ENCODE measurements at places on chromosomes 16 and 17. TPM values are rescaled to one million over a fixed set of nuclear protein-coding genes. Genes with fewer than 3 reads are reported as not detected.
A peak's percentile ranks its signal among the peaks of the same experiment; 100 is the strongest.

CCL4 gene
- not detected for polyA plus RNA-seq

LPO gene
- polyA plus RNA-seq, result not detected

NPIPB13 gene
- polyA plus RNA-seq, result 4.4 TPM

- peak; percentile 83 for DNase-seq
Measured at GRCh38 chr17:28057731-28058246, 15.3 kb downstream of the NLK start.

SSTR5 gene
- not detected for polyA plus RNA-seq

CTF1 gene
- polyA plus RNA-seq, result 13.8 TPM

CA7 gene
- polyA plus RNA-seq, result not detected

Data from IMR-90 (cell line).